Stimulated activated CD8-positive, alpha-beta memory T cell treated with anti-CD3 and anti-CD28 coated beads, Interleukin-12 subunit alpha, Interleukin-12 subunit beta, amount 100 ng/mL, for 1 hour (primary cell): ENCODE measurements at places on chromosomes 7 and 10.

- no peak for DNase-seq
Measured at GRCh38 chr10:29067161-29067560, 221.7 kb upstream of the LYZL1 start.

GRCh38 chr10:82609845-82610244, 734.9 kb downstream of the NRG3 start:
- no peak for DNase-seq

DNA sequence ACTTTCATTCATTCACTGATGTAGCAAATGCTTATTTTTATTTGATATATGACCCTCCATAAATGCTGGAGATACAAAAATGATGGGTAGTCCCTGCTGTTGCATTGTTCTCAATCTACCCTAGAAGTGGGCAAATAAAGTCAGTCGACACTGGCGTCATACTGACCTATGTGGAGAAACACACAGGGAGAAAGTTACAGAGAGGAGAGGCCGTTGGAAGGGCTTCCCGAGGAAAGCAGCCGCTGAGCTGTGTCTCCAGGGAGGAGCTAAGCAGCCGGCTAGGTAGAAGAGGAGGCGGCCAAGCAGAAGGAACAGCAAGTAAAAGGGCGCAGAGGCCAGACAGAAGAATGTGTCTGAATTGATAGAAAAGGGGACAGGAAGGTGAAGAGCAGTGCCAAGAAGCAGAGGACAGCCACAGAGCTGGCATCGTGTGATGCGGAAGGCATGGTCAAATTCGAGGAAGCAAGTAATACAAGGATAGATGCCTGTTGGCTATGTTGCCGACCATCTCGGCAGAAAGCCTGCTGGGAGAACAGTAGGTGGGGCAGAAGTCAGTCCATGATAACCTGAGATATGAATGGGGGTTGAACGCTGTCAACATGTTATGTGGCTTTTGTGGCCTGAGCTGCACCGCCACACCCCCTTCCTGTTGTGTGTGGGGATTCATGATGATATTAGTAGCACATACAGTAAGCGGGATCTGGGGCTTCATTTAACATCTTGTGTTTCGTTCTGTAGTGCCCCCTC, 25.9 kb downstream of the ST8SIA6 start:
- DNase-seq = peak; percentile 55

- no peak for DNase-seq
Measured at GRCh38 chr7:90661290-90662151, 65.4 kb downstream of the CDK14 start.

DNA sequence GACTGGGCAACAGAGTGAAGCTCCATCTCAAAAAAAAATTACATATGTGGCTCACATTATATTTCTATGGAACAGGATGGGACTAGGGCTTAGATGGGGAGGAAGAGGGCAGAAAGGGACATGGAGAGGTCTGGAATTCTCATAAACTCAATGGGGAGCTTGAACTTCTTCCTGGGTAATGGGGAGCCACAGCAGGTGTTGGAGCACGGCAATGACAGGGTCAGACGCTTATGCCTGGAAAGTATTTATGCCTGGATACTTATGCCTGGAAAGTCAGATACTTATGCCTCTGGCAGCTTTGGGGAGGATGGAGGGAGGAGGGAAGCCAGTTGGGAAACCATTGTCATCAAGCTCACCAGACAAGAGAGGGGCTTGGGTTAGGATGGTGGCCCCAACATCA, 36.8 kb downstream of the TMEM130 start:
- DNase-seq = no peak

- no peak for DNase-seq
Measured at GRCh38 chr7:87878208-87878735, 2.0 kb downstream of the DBF4 start.

DNA sequence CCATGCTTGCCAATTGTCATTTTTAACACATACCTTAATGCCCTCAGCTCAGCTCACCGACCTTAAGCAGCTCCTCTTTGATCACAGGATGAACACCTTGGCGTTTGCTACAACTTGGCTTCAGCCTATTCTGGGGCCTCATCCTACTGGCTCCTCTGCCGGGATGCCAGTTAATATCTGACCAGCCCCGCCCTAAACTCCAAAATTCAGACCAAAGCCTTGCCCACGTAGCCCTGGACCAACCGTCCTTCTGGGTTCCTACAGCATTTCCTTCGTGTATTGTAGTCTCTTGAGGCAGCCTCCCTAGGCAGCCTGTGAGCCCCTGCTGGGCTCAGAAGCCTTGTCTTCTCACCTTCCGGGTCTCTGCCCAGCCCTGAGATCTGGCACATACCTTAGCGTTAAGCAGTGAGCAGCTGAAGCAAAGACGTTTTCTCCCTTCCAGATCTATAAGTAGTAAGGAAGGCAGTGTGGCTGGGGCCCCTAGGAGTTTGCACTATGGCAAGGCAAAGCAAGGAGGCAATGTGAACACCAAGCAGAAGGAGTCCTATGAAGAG, 836 bp downstream of the ENO4 start:
- DNase-seq = no peak

GRCh38 chr10:94285271-94285670, 77.5 kb downstream of the NOC3L start:
- DNase-seq = no peak

DNA sequence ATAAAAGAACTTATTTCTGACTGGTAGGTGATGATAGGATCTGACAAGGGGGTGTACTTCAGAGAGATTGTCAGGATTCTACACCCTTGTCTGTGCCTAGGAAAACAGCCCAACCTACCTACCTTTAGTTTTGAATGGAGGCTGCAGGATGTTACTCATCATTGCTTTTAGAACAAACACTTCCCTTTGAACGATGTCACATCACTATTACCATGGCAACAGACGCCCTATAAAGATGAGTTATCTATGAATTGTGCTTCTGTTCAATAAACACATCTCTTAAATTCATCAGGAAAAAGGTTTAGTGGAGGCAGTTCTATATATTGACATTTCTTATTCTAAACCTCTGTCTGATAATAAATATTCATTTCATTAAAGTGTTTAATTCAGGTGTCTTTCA, 362.4 kb downstream of the CNTNAP2 start:
- DNase-seq = no peak

- no peak for DNase-seq
Measured at GRCh38 chr10:29618341-29619171, 16.2 kb downstream of the SVIL start.

GRCh38 chr7:99497766-99498545, 2.1 kb downstream of the ZNF394 start:
- no peak for DNase-seq

DNA sequence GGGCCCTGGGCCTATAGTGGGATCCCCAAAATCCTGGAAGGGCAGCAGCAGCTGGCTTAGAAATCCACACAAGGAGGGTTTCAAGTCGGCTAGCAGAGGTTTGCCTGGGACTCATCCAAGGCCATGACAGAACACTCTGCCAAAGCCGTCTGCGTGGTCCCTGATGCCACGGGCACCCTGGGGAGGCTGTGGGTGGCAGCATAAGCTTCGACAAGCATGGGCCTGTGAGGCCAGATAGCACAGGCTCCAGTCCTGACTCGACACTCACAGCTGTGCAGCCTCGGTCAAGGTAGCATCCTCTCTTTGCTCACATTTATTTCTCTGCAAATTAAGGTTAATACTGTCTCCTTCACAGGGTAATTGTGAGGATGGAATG, 138.3 kb downstream of the JCAD start:
- DNase-seq = no peak

GRCh38 chr7:157855452-157856213, 518.8 kb downstream of the DNAJB6 start:
- no peak for DNase-seq

- no peak for DNase-seq
Measured at GRCh38 chr7:118844748-118845147, 620.2 kb downstream of the ANKRD7 start.

DNA sequence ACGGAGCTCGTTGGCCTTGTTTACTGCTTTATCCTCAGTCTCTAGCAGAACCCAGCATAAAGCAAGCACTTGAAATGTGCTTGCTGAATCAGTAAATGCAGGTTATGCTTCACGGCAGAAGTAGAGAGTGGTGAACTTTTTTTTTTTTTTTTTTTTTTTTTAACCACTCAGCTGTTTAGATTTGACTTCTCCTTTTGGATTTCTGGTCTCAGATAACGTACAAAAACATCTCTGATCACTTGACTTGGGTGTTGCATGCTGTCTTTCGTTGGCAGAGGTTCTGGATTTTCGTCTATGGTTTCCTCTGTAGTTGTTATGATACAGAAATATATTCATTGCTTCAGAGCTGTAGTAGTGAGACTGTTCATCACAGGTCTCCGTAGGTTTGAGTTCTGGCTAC, 242.5 kb upstream of the HABP2 start:
- no peak for DNase-seq

- DNase-seq = no peak
Measured at GRCh38 chr7:1691096-1691495, 21.0 kb downstream of the ELFN1 start.

DNA sequence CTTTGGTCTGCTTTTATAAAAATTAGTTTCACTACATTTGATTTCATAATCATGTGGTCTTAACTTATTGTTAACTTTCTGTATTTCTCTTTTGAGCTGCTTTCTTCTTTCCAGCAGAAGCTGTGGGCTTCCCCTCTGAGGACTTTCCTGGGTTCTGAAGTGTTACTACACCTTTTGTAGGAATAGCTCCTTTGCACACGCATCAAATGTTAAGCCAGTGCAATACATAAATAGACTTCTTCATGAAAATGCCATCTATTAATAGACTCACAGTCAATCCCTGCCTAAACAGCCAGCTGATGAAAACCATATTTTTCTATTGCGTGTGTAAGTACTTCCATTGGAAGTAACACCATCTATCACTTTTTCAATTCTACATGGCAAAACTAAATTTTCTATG, 1.5 kb downstream of the ABCB4 start:
- DNase-seq = no peak

- DNase-seq = no peak
Measured at GRCh38 chr7:81062755-81063154, 143.9 kb upstream of the SEMA3C start.

GRCh38 chr7:138970952-138971351, 10.2 kb downstream of the KIAA1549 start:
- DNase-seq = no peak

DNA sequence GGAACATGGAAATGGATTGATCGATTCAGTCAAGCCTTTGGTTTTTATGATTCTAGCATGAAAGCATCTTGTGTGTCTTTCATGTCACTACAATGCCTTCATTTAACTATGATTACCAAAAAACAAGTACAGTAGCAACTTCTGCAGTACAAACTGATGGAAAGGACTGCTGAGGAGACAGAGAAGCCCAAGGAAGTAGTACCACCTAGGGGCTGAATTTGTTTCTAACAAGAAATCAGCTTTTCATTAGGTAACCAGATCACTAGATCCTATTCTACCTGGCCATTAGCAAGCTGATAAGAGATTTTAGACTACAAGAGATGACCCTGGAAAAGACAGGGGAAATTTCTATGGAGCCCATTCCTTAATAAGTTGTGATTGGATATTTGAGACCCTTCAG, 3.2 kb upstream of the IFIT1 start:
- DNase-seq = no peak

- no peak for DNase-seq
Measured at GRCh38 chr7:95758187-95758586, 14.2 kb upstream of the DYNC1I1 start.

DNA sequence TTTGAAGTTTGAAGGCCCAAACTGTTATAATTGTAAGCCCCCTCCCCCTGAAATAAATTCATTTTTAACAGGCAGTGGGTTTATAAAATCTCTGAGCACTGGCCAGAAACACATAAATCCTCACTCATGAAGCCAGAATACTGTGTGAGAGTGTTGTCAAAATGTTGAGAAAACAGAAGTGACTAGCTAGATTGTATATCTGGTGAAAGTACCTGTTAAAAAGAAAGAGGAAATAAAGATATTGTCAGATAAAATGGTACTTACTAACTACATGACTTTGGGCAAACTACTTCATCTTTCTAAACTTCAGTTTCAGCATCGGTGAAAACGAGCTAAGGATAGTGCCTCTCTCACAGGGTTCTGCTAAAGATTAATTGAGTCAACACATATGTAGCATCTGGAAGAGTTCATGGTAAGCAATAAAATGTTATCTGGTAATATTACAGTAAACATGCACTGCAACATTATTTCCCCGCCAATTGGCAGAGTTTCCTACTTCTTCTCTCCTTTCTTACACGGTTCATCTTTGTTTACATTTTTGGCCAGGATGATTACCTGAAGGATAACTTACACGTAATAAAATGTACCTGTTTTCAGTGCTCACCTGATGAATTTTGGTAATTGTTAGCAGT, 202.5 kb upstream of the CHRM2 start:
- DNase-seq = no peak

DNA sequence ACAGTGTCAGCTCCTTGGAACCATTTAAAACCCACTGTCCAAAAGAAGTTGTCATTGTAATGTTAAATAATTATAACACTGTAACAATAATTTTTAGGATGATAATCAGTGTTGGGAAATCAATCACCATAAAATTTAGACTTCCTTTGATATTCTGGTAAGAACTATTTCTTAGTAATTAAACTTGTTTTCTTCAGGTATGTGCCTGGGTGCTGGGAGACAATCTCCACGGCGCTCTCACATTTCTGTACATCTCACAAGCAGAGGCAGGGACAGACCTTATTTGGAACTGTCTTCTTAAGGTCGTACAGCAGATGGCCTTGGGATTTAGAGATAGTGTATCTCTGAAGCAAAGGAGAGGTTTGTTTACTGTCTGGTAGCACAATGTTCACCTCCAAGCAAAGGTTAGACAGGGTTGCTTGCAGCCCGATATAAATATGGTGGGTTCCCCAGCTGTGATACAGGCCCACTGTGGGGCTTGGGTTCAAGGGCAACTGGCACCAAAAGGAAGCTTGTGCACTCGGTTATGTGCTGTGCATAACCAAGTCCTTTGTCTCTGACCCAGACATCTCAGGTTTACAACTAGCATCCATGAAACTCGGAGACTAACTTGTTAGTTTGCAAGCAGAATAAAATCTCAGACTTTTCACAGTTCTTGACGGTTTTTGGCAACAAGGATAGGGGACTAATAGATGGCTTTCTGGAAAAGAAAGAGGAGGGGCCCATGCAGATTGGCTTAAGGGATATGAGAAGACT, 125.5 kb downstream of the RNF32 start:
- DNase-seq = no peak

- DNase-seq = no peak
Measured at GRCh38 chr7:139702313-139702731, 75.5 kb downstream of the HIPK2 start.
